ENCODE measurements at places on chromosomes 4 and X. TPM values are rescaled to one million over a fixed set of nuclear protein-coding genes. Genes with fewer than 3 reads are reported as not detected.

DNA sequence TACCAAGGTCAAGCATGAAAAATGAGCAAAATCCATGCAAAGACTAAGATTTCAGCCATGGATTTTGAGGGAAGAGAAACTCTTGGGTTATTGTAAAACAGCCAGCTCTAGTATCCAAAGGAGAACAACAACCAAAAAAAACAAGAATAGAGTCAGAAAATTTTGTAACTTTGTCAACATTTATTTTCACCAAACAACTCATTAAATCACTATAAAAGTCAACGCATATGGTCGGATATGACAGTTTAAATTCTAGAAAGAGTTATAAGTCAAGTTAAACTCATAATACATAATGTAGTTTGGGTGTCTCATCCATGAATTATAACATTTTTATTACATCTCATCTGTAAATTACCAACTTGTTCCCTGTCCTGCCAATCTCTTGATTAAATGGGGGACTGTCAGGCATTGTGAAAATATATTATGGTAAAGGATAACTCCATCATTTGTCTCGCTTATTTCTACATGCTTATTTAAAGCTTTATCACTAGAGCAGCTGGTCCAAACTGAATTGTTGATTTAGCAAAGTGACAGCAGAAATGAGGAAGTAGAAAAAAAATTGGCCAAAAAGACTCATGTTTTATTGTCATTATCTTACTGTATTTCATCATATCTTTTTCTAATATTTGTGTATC, 224.8 kb upstream of the NOCT start:
- no peak for DNase-seq

GRCh38 chrX:101091817-101092216, 6.2 kb upstream of the CENPI start:
- no peak for DNase-seq

DNA sequence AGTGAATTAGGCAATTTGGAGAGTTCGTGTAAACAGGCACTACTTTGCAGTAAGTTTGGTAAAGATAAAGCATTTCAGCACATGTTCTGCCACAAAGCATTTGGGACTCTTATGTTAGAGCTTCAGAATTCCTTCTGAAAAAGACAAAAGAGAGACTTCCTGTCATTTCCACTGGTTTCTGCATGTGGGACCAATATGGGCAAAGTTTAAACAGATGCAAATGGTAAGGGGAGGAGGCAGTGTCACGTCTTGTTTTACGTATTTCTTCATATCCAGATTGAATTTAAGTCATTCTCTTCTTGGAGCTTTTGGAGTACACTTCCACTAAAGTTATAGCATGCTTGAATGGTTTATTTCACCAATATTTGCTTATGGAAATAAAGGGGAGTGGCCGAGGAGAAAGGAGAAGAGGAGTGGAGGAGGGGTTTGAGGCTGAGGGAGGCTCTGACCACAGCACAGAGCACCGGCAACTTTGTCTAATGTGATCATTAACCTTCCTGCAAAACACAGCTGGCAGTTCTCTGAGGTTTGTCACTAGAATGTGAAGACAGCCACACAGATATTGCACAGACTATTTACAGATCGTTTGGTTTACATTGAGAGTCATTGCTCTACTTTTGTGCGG, at the start of gene APELA:
Gene APELA, plus strand, starts transcription at position 479 of the 625 bp plus-strand sequence. CDS start 154 bp downstream, outside the sequence.
- DNase-seq, result no peak

PSAPL1 gene
- total RNA-seq, result not detected
